ENCODE measurements at places on chromosomes 1 and 21.

GRCh38 chr1:94014087-94014486 is 104.9 kb upstream of the GCLM start:
- DNase-seq = no peak

- no peak for DNase-seq
Measured at GRCh38 chr1:238562341-238562740, 671.6 kb upstream of the ZP4 start.

GRCh38 chr1:229408458-229409037 is 25.3 kb downstream of the ACTA1 start:
- DNase-seq = no peak

GRCh38 chr1:23624440-23624839 is 65.1 kb upstream of the ID3 start:
- no peak for DNase-seq

DNA sequence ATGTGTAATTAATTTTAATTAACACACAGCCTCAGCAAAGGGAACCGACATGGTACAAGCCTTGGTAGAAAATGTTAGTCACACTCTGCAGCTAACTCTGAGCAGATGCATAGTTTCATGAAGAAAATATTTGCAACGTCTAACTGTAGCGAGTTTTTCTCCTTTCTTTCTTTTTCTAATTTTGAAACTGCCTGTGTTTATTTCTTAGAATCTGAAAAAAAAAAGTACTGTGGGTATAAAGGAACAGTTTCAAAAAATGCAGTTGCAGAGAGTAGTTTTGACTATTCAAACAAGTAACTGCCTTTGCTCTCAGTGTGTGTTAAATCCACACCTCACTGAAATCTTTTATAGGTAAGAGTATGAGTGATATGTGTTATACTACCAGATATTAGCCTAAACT is 149.9 kb upstream of the C1orf105 start:
- DNase-seq = no peak

GRCh38 chr1:41348394-41348793 is 12.8 kb upstream of the FOXO6 start:
- DNase-seq = no peak

DNA sequence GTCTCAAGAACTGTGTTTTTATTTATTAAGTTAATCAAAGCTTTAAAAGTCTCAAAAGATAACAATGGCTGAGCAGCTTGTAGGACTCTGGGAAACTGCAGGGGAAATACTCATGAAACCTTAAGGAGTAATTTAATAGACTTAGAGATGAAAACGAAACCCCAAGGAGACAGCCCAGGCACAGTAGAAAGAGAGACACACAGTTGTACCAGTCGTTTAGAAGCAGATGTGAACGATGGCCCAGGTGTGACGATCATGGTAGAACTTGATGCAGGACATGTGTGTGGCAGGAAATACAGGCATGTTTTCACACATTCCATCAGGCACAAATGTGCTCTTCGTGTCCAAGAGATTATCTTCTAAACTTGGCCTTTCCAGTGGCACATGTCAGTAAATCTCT is 21.2 kb upstream of the MRPS6 start:
- no peak for DNase-seq

GRCh38 chr1:1847890-1848289 is 43.0 kb downstream of the GNB1 start:
- no peak for DNase-seq

DNA sequence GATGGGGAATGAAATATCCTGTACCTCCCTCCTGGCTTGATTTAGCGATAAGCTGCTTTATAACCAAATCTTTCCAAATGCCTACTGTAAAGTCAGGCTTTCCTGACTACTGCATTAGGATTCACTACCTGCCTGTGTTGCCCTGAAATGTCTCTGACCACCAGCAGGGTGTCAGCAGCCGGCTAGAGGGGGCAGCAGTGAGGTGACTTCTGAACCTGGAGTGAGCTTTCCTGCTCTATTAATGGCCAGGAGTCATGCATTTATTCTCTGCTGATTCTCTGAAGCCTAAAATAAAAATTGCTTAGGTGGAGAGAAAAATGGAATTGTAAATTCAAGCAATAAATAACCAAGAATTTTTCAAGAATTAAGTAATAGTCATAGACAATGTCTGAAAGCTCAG is 2.5 kb downstream of the BACE2 start:
- no peak for DNase-seq

GRCh38 chr1:19618428-19618827 is 25.7 kb upstream of the NBL1 start:
- DNase-seq = no peak

DNA sequence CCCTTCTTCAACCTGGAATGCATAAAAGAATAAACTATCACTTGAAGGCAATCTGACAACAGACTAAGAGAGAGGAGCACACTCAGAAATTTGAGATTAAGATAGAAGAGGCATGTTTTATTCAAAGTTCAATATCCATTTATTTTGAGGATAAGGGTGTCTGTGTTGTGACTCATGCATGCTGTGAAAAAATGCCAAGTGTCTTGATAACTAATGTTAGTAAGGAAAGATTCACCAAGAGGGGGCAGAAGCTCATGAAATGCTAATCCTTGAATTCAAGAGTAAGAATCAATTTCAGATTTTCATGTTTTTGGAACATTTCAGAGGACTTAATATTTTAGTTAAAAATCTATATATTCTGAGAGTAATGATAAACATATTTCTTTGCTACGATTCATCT is 94.0 kb downstream of the IFI44 start:
- DNase-seq = no peak

DNA sequence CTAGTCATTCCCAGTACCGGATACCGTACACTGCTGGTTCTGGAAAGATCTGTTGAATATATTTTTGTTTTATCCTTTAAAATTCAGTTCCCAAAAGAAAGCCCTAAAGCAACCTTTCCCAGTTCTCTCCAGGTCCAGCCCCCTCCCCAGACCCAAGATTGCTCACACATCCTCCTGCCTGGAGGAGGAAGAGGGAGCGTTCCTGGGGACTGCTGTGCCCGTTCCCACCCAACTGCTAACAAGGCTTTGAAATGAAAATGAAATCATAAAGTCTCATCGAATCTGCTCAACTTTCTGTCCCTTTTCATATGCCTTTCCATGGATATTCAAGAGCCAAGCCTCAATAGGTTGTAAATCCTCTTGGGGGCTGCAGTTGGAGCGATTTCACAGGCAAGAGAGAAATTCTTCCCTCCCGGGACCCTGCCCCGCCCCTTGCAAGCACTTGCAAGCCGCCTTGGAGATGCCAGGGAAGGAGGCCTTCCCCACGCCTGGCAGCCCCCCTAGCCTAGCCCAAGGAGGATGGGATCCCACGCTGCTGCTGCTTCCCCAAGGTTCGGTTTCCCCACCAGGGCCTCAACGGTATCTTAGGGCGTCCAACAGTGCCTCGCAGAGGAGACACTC is 113.2 kb upstream of the CACHD1 start:
- DNase-seq = no peak

DNA sequence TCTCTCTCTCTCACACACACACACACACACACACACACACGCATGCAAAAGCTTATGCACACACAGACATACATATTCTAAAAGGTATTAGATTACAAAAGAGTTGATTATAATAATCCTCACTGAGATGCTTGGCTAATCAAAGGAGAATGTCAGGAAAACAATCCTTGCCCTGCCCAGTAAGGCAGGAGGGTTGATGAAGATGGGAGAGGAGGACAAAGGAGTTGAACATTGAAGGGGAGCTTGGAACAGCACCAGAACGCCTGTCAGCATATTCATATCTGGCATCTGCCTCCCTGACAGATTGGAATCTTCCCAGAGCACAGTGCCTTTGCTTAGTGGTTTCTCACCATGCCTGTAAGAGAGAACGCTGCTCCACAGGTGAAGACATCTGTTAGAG is 68.6 kb upstream of the PALMD start:
- DNase-seq = no peak

DNA sequence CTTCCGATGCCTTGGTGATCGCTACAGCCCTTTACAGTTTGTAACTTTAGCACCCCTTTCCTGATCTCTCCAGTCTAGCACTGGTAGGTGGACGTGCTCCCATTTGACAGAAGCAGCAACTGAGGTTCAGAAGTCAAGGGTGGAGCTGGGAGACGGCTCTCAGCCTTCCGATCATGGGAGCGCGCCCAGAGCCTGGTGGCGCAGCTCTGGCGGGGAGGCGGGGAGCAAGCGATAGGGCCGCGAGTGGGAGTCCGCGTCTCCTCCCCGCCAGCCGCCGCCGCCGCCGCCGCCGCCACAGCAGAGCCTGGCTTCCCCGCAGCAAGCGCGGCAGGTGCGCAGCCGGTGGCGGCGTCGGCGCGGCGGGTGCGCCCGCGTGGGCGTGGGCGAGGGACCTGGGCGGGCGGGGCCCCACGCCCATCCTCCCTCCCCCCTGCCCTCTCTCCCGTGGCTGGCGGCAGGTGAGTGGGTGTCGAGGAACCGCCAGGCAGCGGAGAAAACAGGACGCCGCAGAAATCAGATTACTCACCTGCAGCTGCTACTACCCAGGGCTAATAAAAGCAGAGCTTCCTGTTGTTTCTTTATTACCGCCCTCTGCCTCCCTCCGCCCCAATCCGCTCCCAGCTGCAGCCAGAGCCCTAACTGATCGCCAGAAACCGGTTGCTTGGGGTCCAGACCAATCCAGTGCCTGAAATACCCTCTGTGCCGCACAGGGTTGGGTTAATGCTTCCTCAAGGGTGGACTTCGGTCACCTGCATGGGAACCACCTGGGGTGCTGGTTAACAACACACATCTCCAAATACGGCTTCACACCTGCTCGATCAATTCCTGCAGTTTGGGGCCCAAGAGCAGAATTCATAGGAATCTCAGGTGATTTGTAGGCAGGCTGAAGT is 60.2 kb upstream of the ID3 start:
- DNase-seq = no peak

Measured in AG04450 (cell line).